ENCODE measurements at places on chromosomes 4 and X. TPM values are rescaled to one million over a fixed set of nuclear protein-coding genes. Genes with fewer than 3 reads are reported as not detected.

The ITM2A gene
- total RNA-seq = 0.43 TPM

The ZIC3 gene
- total RNA-seq = not detected

The TRIM60 gene
- not detected for total RNA-seq

The NDNF gene
- total RNA-seq = 0.35 TPM

The CDS1 gene
- total RNA-seq = 0.32 TPM

The C4orf17 gene
- total RNA-seq = 0.10 TPM

The FGG gene
- 5.6 TPM for total RNA-seq

All from NCI-H460 (cell line).